ENCODE measurements at places on chromosomes 11 and 22.

GRCh38 chr11:96189351-96189750, 153.6 kb downstream of the MAML2 start:
- no peak for DNase-seq

GRCh38 chr11:5807580-5807979, 1.1 kb upstream of the OR52N2 start:
- DNase-seq: no peak

- no peak for DNase-seq
Observed at GRCh38 chr11:61593151-61593550, 12.3 kb upstream of the SYT7 start.

- no peak for DNase-seq
Observed at GRCh38 chr11:112831969-112832766, 129.1 kb upstream of the NCAM1 start.

DNA sequence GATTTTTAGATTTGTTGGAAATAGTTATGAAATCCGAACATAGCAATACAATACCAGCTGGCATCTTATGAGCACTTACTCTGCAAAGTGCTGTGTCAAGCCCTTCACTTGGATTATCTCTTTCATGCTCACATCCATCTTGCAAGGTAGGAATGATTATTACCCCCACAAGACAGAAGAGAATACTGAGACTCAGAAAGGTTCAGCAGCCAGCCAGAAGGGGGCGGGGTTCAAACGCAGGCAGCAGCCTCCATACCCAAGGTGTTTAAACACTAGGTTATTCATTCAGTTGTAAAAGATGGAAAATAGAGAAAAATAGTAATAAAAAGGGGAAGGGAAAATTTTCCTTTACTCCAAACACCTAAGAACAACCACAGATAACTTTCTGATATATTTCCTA, 158.5 kb downstream of the CCDC34 start:
- DNase-seq: no peak

DNA sequence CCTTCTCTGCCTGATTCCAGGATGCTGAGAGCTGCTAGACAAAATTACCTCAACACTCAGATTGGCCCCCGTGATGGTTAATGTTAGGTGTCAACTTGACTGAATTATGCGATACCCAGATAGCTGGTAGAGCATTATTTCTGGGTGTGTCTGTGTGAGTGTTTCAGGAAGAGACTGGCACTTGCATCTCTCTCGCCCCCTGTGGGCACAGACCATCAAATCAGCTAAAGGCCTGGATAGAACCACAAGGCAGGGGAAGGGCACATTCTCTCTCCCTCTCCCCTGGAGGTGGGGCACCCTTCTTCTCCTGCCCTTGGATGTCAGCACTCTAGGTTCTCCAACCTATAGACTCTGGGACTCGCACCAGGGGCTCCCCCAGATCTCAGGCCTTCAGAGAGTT, 79.7 kb downstream of the KIRREL3 start:
- DNase-seq: no peak
